Liver (tissue), 10 donors: ENCODE measurements at places on chromosomes 13 and 19. TPM values are rescaled to one million over a fixed set of nuclear protein-coding genes. Genes with fewer than 3 reads are reported as not detected.

The PSG2 gene
- total RNA-seq = not detected

DNA sequence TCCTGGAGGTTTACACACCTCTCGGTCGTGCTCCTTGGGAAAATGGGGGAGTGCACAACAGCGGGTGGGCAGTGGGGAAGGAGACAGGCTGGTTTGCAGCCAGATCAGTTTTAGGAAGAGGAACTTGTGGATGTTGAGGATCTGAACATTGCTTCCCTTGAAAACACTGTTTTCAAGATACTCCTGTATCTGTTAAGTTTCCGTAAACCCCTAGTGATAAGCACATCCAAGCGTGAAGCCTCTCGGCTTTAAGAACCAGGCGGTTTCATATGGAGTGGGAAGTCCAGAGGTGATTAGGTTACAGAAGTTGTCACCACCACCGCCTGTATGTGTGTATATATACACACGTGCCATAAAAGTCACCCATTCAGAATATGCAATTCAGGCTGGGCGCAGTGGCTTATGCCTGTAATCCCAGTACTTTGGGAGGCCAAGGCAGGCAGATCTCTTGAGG is 47.4 kb downstream of the SIPA1L3 start:
- DNase-seq = no peak

GRCh38 chr19:43625918-43626579 is 6.6 kb upstream of the ZNF428 start:
- DNase-seq = peak; percentile 62

DNA sequence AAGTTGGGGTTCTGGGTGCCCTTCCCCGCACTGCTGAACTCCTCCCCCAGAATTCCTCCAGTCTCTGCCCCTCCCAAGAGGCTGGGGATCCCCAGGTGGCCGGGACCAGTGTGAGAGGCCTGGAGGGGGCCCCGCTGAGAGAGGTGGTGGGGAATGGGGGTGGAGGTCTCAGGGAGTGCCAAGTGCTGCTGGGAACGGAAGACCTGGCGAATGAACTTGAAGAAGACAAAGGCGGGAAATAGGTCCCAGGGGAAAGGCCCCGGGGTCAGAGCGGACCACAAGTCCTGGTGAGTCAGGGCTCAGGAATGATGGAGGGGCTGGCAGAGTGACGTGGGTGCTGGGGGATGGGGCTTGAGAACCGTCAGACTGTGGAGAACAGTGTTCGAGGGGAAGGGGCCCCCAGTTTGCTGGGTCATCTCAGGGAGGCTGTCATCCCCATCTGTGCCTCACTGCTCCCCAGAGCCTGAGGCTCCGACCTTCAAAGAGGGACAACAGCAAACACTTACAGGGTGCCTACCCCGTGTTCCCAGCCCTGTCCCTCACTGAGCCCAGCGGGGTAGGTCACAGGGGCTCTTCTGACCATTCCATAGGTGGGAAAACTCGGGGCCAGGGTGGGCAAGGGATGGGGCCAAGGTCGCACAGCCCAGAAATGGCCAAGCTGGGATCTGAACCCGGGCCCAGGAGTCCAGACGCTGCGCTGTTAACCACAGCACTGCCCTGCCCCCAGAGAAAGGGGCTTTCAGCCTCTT is 16.0 kb upstream of the SEMA6B start:
- DNase-seq = no peak

The KIR3DL1 gene
- not detected for total RNA-seq

DNA sequence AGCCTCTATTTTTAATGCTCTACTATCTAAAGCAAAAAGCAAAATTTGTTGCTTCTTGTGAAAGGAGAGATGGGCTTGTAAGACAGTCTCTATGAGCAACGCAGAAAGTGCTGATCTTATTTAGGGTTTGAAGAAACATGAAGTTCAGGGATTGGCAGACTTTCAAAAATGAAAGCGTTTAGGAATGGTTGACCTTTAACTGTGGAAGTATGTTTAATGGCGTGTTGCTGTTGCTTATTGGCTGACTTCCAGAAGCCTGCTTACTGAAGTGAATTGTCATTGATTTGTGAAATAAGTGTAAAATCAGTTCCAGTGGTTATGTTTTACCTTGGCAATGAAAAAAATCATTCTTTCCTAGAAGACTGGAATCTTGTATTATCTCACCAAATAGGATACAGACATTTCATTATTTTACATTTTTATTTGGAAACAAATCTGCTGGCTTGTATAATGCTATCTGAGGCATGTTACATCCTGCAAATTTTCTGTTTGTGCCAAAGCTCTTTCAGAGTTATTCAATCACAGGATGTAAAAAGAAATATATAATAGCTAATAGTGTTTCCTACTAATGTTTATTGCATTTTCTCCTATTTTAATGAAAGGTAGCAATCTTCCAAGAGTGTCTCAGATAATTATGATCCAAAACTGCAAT is 221.3 kb upstream of the SLITRK6 start:
- no peak for DNase-seq

The ODAD3 gene
- 0.08 TPM for total RNA-seq

The MCF2L gene
- 12.8 TPM for total RNA-seq

DNA sequence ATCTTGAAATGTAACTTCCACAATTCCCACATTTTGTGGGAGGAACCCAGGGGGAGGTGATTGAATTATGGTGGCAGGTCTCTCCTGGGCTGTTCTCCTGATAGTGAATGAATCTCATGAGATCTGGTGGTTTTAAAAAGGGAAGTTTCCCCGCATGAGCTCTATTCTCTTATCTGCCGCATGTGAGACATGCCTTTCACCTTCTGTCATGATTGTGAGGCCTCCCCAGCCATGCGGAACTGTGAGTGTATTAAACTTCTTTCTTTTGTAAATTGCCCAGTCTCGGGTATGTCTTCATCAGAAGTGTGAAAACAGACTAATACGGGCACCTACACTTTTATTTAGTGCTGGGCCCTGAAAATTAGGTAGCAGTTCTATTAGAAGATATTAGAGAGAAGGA is 45.8 kb downstream of the TNFSF13B start:
- no peak for DNase-seq

- DNase-seq = no peak
These were observed 34.9 kb upstream of the MLNR start for GRCh38 chr13:49185264-49185663.

DNA sequence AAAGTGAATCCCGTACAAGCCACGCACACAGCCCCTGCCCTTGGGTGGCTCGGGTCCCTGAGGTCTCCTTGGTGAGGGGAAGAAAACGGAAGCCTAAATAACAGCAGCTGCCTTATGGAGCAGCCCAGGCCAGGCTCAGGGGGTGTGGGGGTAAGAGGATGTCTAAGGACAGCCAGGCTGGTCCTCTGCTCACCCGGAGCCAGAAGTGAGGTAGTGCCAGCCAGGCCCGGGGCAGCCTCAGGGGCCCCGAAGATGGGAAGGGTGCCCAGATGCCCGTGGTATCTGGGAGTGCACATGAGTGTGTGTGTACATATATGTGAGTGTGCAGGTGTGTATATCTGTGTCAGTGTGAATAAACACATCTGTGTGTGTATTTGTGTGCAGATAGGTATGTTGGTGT is 38.4 kb upstream of the PEPD start:
- no peak for DNase-seq

DNA sequence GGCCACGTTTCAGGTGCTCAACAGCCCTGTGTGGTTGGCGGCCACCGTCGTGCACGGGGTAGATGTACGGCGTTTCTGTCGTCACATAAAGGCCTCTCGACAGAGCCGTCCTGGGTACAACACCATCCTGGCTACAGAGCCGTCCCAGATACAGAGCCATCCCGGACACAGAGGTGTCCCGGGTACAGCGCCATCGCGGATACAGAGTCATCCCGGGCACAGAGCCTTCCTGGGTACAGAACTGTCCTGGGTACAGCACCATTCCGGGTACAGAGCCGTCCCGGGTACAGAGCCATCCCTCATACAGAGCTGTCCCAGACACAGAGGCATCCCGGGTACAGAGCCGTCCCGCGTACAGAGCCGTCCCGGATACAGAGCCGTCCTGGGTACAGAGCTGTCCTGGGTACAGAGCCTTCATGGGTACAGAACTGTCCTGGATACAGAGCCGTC is 222.7 kb upstream of the SOX1 start:
- DNase-seq = no peak

DNA sequence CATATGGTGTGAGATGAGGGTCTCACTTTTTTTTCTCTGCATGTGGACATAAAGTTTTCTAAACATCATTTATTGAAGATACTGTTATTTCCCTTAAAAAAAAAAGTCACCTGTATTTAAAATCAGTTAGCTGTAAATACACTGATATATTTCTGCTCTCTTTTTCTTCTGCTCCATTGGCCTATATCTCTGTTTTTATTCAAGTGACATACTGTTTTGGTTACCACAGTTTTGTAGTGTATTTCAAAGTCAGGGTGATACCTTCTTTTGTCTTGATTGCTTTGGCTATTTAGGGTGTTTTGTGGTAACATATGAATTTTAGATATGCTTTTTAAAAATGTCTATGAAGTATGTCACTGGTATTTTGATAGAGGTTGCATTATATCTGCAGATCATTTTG is 15.8 kb upstream of the ZNF431 start:
- no peak for DNase-seq

The URAD gene
- total RNA-seq = not detected

- peak; percentile 68 for DNase-seq
These were observed 545 bp downstream of the NACC1 start for GRCh38 chr19:13118424-13119193.

The RASAL3 gene
- 1.5 TPM for total RNA-seq
